ENCODE measurements at places on chromosomes 7 and 10. TPM values are rescaled to one million over a fixed set of nuclear protein-coding genes. Genes with fewer than 3 reads are reported as not detected.

DNA sequence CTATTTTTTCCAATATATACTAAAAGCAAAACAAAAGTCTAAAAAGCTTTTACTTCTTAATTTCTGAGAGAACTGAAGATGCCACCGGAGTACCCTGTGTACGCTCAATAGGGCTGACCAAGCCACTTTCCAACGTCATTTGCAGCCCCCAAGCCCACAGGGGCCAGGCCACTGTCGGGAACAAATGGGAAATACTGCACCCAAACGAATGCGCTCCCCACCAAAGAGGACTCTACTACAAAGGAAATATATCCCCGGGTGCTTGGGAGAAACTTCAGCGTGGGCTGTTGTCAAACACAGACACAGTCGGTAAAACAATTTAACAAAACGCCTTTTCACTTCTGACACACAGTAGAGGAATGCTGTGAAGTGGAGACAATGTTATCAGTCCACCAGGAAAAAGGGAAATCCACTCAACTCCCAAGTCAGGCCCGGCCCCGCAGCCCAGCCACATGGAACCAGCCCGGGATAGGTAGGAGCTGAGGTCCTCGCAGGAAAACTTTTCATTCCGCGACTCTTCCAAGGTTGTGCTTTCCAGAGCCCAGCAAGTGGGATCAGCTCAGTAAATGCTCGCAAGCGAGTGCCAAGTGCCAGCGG, 1.4 kb downstream of the PARD3 start:
- H3K27me3 ChIP-seq = no peaks in the 10 kb centered on the region
- peak; percentile 50 for DNase-seq

Gene VIPR2
- 6.0 TPM for total RNA-seq

DNA sequence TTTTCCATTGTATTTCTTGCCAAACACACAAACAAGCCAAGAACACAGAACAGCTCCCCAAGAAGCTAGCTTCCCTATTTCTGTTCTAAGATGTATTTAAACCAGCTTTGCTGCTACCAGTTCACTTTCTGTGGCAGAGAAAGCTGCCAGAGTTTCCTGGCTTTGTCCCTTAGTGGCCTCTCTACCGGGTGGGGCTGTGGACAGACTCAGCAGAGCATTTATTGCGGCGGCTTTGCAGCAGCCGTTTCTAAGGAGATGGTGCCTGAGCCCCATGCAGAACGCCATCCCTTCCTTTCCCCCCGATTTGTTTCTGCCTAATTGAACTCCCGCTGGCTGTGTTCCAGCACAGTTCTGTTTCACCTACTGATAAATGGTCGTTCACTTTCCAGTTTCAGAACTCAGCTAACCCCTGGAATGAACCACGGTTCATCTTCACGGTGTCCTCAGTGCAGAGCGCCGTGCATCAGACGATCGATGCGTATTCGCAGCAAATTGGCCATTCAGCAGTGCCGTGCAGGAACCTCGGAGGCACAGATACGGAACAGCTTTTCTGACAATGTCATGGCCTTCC, 33.8 kb upstream of the SFMBT2 start:
- H3K4me3 ChIP-seq = peak overlapping the region; percentile 32
- no peaks in the 10 kb centered on the region for H3K27me3 ChIP-seq
- H3K4me1 ChIP-seq = peaks cover 23% of the 10 kb centered on the region
- H3K36me3 ChIP-seq = no peaks in the 10 kb centered on the region
- peak; percentile 68 for DNase-seq
- H3K27ac ChIP-seq = peak overlapping the region; percentile 80

- no peak overlapping the region for H3K27ac ChIP-seq
- no peak overlapping the region for H3K4me3 ChIP-seq
- no peak for DNase-seq
- no peaks in the 10 kb centered on the region for H3K36me3 ChIP-seq
- H3K4me1 ChIP-seq = peaks cover 37% of the 10 kb centered on the region
Observed at GRCh38 chr10:110457851-110458250, 39.9 kb upstream of the DUSP5 start.

Gene CLRN3
- total RNA-seq = 0.17 TPM

GRCh38 chr7:157021071-157021870, 10.8 kb upstream of the MNX1 start:
- no peak overlapping the region for H3K4me3 ChIP-seq
- H3K27me3 ChIP-seq = peaks cover 95% of the 10 kb centered on the region
- no peak overlapping the region for H3K27ac ChIP-seq
- no peaks in the 10 kb centered on the region for H3K36me3 ChIP-seq
- no peak for DNase-seq

Gene FGFR2
- total RNA-seq = 163 TPM

Gene PRSS37
- total RNA-seq = not detected

DNA sequence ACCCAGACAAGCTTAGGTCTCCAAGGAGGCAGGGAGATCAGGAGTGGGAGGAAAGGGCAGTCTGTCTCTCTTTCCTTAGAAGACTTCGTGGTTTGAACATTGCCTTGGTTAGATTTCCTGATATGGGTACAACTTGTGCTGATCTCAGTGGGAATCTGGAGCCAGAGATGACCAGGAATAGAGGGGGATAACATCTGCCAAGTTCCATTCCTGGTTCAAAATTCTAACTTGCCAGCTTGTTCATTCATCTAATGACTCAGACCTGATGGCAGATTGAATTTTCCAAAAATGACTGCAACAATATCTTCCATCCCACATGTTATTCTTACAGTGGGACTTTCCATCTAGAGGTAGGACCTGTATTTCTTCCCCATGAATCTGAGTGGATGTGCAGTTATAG, 394.3 kb upstream of the PODXL start:
- DNase-seq = no peak
- no peaks in the 10 kb centered on the region for H3K36me3 ChIP-seq
- H3K4me3 ChIP-seq = no peak overlapping the region

Gene EVX1
- total RNA-seq = not detected

GRCh38 chr10:127755753-127756152, 18.8 kb downstream of the FOXI2 start:
- H3K4me1 ChIP-seq = no peaks in the 10 kb centered on the region
- no peaks in the 10 kb centered on the region for H3K27me3 ChIP-seq
- H3K4me3 ChIP-seq = no peak overlapping the region
- no peaks in the 10 kb centered on the region for H3K36me3 ChIP-seq

- H3K4me1 ChIP-seq = peaks cover 41% of the 10 kb centered on the region
- no peak overlapping the region for H3K4me3 ChIP-seq
- peak; percentile 3 for DNase-seq
- no peaks in the 10 kb centered on the region for H3K36me3 ChIP-seq
- H3K27ac ChIP-seq = no peak overlapping the region
Observed at GRCh38 chr10:123141791-123142700, 5.9 kb upstream of the HMX2 start.

- H3K36me3 ChIP-seq = no peaks in the 10 kb centered on the region
- H3K4me1 ChIP-seq = no peaks in the 10 kb centered on the region
Observed at GRCh38 chr10:3655528-3655927, 129.5 kb downstream of the KLF6 start.

- no peaks in the 10 kb centered on the region for H3K4me1 ChIP-seq
- H3K27me3 ChIP-seq = no peaks in the 10 kb centered on the region
- H3K27ac ChIP-seq = no peak overlapping the region
- H3K4me3 ChIP-seq = no peak overlapping the region
- H3K36me3 ChIP-seq = peaks cover 2% of the 10 kb centered on the region
Observed at GRCh38 chr7:156554488-156554887, 86.1 kb upstream of the RNF32 start.

GRCh38 chr10:101228153-101228965, 904 bp downstream of the LBX1 start:
- peak overlapping the region; percentile 26 for H3K4me3 ChIP-seq
- peak; percentile 61 for DNase-seq
- H3K27ac ChIP-seq = peak overlapping the region; percentile 25

DNA sequence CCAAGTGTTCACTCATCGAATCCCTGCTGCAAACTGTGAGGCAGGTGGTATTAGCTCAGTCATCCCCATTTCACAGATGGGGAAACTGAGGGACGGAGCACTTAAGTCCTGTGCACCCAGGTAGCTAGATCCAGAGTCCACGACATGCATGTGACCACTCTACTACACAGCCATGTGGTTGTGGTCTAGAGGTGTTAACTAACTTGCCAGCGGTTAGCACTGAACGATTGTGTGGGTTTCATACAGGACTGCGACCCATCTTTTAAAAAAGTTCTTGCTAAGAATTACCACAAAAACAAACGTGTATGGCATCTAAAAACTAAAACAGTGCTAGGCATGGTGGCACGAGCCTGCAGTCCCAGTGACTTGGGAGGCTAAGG, 16.1 kb upstream of the ABCC2 start:
- no peak for DNase-seq
- no peak overlapping the region for H3K4me3 ChIP-seq
- no peaks in the 10 kb centered on the region for H3K4me1 ChIP-seq
- no peak overlapping the region for H3K27ac ChIP-seq
- H3K36me3 ChIP-seq = no peaks in the 10 kb centered on the region
